Stimulated activated CD4-positive, alpha-beta T cell treated with anti-CD3 and anti-CD28 coated beads, Interleukin-12 subunit alpha, Interleukin-12 subunit beta, amount 100 ng/mL, for 48 hours (primary cell): ENCODE measurements at places on chromosomes 5 and 9.

- no peak for DNase-seq
Measured at GRCh38 chr9:98409719-98410118, 154.3 kb upstream of the TBC1D2 start.

DNA sequence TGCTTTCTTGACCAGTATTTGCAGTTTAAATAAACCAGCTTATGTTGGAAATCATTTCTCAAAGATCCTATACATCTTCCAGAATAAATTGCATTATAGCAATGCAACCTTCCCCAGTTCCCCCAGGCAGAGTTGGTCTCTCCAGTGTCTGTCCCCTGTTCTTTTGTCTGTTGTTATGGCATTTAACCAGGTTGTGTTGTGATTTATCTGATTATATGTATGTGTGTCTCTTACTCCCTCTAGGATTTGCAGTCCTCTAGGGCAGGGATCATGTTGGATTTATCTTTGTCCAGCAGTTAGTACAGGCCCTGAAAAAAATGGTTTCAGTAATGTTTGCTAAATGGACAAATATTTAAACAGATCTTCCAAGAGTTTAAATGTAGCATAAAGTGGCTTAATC is 17.3 kb downstream of the GARNL3 start:
- no peak for DNase-seq

DNA sequence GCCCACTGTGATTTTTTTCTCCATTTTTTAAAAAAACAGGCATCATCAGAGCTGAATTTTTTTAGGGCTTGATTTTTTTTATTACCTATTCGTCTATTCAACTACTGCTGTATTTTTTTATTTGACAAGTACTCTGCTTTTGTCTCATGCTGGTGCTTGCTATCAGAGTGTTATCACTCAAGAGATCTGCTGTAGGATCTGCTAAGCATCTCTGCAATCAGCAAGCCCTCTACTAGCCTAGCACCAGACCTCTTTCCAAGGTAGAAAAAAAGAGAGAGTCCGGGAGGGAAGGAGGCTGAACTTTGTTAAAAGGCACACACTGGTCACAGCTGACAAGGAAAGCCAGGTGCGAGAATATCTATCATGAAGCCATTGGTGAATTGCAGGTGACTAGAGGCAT is 413.8 kb upstream of the CCNH start:
- no peak for DNase-seq

DNA sequence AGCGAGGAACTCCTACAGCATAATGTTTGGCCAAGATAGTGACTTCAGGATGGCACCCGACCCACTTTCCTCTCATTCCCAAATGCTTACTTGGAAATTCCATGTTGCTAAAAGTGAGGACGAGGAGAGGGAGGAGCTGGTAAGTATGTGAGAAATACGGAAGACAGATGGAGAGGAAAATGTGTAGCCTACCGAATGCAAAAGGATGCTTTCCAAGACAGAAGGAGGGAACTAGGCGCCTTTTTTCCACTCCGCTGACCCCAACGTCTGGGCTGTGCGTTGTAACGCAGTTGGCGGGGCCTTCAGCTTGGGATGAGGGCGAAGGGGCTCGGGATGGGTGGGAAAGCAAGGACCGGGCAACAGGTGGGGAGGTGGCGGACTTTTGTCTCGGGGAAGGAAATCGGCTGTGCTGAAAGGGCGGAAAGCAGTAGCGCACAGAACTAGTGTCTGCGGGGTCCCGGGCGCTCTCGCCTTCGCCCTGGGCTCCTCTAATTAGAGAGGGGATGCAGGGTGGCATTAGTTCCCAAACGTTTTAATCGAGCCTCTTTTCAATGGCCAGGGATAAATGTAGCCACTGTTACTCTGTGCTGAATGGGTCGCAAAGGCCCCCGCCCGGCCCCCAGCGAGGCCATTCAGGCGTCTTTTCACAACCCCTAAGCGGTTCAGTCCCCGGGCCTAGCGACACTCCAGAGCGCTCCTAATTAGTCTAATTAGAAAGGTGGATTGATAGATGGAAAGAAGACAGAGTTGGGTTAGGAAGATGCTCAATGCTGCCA is 12.6 kb downstream of the FOXD1 start:
- no peak for DNase-seq

DNA sequence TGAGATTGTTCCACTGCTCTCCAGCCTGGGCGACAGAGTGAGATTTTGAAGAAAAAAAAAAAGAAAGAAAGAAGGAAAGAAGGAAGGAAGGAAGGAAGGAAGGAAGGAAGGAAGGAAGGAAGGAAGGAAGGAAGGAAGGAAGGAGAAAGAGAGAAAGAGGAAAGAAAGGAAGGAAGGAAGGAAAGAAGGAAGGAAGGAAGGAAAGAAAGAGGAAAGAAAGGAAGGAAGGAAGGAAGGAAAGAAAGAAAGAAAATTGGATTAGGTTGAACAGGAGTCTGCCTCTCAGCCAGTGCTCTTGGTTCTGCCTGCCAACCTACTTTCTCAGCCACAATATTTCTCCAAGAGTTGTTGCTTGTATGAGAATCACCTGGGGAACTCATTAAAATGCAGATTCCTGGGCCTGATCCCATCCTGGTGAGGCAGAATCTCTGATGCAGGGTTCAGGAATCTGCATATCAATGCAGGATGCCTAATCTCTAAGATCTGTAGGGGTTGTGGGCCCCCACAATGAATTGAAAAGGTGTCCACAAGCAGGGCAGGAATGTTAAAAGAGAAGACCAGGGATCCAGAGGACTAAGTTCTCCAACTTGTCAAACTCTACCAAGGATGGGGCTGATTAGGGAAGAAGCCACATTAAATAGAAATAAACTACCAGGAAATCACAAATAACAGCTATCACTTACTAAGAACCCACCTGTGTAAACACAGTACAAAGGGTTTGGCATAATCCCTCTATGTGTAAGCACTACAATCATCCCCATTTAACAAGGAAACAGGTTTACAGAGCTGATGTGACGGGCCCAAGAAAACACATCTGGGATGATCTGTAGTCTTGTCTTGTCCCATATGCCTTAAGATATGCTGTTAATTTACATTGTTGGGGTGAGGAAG is 23.4 kb upstream of the GALNT10 start:
- no peak for DNase-seq

- no peak for DNase-seq
Measured at GRCh38 chr5:68347536-68347935, 132.0 kb downstream of the PIK3R1 start.

DNA sequence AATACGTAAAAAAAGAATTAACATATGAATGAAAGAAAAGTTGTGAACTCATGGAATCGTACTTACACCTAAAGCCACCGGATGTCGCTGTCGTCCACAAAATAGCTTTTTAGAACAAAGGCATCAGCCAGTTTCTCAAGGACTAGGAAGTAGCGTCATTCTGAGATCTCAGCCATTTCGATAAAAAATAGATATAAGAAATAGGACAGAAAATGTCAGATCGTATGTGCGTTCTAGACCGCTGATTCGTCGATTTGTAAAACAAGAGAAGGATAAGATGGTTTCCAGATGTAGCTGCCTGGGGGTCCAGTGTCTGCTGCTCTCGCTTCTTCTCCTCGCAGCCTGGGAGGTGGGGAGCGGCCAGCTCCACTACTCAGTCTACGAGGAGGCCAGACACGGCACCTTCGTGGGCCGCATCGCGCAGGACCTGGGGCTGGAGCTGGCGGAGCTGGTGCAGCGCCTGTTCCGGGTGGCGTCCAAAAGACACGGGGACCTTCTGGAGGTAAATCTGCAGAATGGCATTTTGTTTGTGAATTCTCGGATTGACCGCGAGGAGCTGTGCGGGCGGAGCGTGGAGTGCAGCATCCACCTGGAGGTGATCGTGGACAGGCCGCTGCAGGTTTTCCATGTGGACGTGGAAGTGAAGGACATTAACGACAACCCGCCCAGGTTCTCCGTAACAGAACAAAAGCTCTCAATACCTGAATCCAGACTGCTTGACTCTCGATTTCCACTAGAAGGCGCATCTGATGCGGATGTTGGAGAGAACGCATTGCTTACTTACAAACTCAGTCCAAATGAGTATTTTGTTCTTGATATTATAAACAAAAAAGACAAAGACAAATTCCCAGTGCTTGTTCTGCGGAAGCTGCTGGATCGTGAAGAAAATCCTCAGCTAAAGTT is at the start of gene PCDHA10:
Gene PCDHA10, plus strand, starts transcription at position 126 of the 903 bp plus-strand sequence. Its CDS starts 152 bp downstream, at position 278.
- no peak for DNase-seq

DNA sequence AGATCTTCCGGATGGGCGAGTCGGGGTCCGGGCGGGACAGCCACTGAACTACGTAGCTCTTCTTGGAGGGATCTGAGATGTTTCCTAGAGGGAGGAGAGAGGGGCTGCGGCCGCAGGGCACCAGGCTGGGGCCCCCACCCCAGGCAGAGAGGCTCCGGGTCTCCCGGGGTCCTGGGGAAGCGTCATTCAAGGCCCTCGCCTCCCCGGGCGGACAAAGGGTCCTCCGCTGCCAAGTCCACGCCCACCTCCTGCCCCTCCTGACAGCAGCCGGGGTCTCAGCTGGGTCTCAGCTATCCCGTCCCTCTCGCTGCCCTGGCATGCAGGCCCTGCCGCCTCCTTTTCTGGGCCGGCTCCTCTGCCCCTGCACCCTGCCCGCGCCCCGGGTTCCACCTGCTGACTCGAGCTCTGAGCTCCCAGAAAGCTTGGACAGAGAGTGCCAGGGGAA is 61.5 kb downstream of the ZNF354C start:
- no peak for DNase-seq

DNA sequence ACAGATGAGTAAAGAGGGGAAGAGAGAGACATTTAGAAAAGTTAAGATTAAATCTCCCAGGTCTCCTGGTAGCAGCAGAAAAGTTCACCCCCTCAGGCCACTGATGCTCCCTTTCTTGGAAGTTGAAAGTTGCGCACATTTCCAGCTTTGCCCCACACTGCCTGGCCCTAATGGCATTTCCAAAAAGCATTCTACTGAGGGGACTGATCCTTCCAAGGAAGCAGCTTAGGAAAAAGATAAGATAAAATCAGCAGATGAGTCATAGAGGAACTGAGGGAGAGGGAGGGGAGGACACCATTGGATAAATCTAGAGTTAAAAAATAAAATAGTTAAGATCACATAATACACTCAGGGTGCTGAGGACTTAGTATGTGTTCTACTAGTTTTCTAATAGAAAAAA is 67.6 kb upstream of the SLC12A2 start:
- no peak for DNase-seq

DNA sequence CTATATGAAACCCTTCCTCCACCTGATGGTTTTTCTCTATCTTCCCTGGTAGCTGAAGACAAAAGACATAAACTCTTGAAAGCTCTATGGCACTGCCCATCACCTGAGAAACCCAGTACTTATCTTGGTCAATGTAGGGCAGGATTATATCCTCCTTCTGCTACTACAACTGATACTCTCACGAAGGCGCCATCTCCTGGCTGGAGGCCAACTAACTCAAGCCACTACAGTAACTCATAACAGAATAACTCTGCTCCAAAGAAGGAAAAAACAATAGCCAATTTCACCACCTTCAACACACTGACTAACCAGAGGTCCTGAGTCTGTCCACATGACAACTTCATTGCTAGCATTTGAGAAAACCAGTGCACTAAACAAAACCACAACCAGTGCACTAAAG is 409.2 kb downstream of the CETN3 start:
- no peak for DNase-seq

DNA sequence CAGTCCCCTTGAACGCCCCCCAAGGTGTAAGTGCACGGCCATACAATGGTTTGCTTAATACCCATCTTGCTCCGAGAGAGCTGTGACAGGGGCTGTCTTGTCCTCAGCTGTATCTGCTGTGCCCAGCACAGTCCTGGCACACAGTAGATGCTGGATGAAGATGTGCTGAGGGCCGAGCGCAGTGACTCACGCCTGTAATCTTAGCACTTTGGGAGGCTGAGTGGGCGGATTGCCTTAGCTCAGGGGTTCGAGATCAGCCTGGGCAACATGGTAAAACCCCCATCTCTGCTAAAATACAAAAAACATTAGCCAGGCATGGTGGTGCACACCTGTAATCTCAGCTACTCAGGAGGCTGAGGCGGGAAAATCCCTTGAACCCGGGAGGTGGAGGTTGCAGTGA is 53.6 kb downstream of the C9orf50 start:
- DNase-seq = no peak

- DNase-seq = no peak
Measured at GRCh38 chr5:158752656-158752973, 347.1 kb downstream of the EBF1 start.

DNA sequence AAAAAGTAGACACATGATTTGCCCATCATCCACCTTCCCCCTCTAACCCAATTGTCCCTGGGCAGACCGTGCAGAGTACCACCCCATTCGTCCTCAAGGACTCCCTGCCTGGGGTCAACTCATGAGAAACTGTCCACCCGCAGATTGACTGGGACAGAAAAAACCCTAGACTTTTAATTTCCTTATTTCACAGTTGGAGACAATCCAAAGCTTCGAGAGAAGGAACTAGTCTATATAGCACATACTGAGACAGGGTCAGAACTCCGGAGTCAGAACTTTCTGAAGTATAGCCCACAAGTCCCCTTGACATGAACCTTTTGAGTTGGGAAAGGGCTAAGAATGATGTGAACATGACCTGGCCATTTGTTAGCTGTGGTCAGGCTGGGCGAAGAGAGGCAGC is 7.5 kb upstream of the GPX3 start:
- DNase-seq = no peak

DNA sequence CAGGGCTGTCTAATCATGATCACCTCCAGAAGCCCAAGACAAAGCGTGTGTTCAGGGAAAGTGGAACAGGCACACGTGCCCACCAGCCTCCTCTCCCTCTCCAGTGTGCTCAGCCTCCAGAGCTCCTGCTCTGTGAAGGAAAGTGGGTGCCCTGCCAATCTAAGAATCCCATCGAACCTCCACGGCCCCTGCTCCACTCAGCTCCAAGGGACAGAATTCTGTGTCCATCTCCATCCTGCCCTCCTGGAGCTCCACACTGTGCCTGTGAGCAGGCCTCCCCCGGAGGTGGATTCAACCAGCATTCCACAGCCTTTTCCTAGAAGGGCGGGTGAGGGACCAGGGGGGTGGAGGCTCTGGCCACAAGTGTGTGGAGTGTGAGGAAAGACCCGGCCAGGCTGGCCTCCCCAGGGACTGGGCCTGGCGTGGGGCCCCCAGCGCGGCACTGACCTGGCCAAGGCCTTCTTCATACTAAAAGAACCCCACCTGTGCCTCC is 6.0 kb downstream of the EEIG1 start:
- DNase-seq = no peak

- DNase-seq = no peak
Measured at GRCh38 chr5:58183078-58183785, 276.7 kb downstream of the PLK2 start.

- DNase-seq = peak; percentile 20
Measured at GRCh38 chr9:72280913-72281500, 84.0 kb downstream of the ZFAND5 start.
